ENCODE measurements at places on chromosomes 12 and 14. TPM values are rescaled to one million over a fixed set of nuclear protein-coding genes. Genes with fewer than 3 reads are reported as not detected.

IFNG gene
- not detected for total RNA-seq

PPP4R4 gene
- total RNA-seq: not detected

ZC2HC1C gene
- 0.67 TPM for total RNA-seq

CYP27B1 gene
- total RNA-seq: 0.67 TPM

PPFIA2 gene
- not detected for total RNA-seq

NTF3 gene
- 0.19 TPM for total RNA-seq

PTPRQ gene
- not detected for total RNA-seq

LHX5 gene
- not detected for total RNA-seq

CTSG gene
- total RNA-seq: not detected

RITA1 gene
- total RNA-seq: 24.8 TPM

ANKS1B gene
- 0.65 TPM for total RNA-seq

TC2N gene
- not detected for total RNA-seq

KCNMB4 gene
- total RNA-seq: 0.65 TPM

PDE6H gene
- not detected for total RNA-seq

ARHGEF40 gene
- total RNA-seq: 2.9 TPM

SEL1L gene
- 79.7 TPM for total RNA-seq

NYNRIN gene
- 28.7 TPM for total RNA-seq

CFAP251 gene
- 2.9 TPM for total RNA-seq

P2RX2 gene
- not detected for total RNA-seq

PLXNC1 gene
- under 0.01 TPM for total RNA-seq

ART4 gene
- total RNA-seq: 23.8 TPM

GPR33 gene
- total RNA-seq: not detected

GPR137C gene
- total RNA-seq: 0.48 TPM

THTPA gene
- 14.6 TPM for total RNA-seq

AP1G2 gene
- 18.6 TPM for total RNA-seq

ACOT6 gene
- 0.29 TPM for total RNA-seq

TUNAR gene
- total RNA-seq: not detected

DCN gene
- 1.4 TPM for total RNA-seq

GZMB gene
- total RNA-seq: not detected

MMP19 gene
- total RNA-seq: 0.65 TPM

NEUROD4 gene
- total RNA-seq: not detected

EPYC gene
- total RNA-seq: not detected

CLEC2A gene
- not detected for total RNA-seq

CDCA4 gene
- 39.2 TPM for total RNA-seq

COCH gene
- total RNA-seq: 0.65 TPM

RASSF9 gene
- total RNA-seq: 4.3 TPM

LTB4R2 gene
- 10.6 TPM for total RNA-seq

EML5 gene
- total RNA-seq: under 0.01 TPM

MDP1 gene
- total RNA-seq: 9.1 TPM

TAS2R8 gene
- total RNA-seq: not detected

BMAL2 gene
- total RNA-seq: 37.9 TPM

FLVCR2 gene
- 5.3 TPM for total RNA-seq

CACNA1C gene
- total RNA-seq: 0.98 TPM

CYP46A1 gene
- total RNA-seq: not detected

ZFYVE26 gene
- 32.2 TPM for total RNA-seq

AQP5 gene
- not detected for total RNA-seq

CLEC1B gene
- not detected for total RNA-seq

GPATCH2L gene
- total RNA-seq: 57.7 TPM

SMIM41 gene
- total RNA-seq: 0.19 TPM

POLE2 gene
- total RNA-seq: 8.8 TPM

CEP170B gene
- total RNA-seq: 26.4 TPM

SIX6 gene
- not detected for total RNA-seq

FAM186B gene
- total RNA-seq: 0.65 TPM

CACNA2D4 gene
- 0.65 TPM for total RNA-seq

PLEKHD1 gene
- total RNA-seq: not detected

ZFHX2 gene
- 0.65 TPM for total RNA-seq

Measured in vein endothelial cell (primary cell).